ENCODE measurements at places on chromosomes 3 and 15.

DNA sequence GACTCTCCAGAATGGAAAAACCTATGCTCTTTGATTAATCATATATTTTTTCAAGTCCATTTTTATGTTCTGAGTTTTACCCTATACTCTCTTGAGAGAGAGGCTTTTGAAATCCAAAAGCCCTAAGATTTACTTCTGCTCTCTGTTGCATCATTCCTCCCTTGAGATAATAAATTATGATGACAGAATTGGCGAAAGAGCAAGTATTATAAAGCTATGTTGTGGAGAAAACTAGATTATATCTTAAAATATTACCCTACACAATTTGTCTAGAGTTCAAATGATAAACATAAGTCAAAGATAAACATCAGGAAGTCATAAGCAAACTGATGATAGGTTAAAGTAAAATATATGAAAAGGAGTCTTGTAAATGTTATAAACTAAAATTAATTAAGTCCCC lies 293.4 kb upstream of the MME start:
- peak; percentile 7 for DNase-seq

DNA sequence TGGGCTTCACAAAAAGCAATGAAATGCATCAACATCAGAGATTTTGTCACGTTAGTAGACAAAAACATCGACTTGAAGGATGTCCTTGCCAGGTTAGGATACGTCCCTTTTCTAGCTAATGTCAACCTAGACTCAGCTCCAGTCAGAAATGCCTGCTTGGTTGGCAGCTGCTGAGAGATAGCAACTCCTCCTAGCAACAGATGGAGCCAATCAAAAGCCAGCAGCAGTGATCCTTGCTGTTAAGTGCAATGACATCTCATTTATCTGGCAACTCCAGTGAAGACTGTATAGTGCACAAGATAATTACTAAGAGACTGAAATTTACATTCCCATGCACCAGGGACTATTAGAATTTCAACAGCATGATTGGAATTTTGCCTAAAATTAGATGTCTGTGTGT lies 424.1 kb downstream of the FGF12 start:
- no peak for DNase-seq

GRCh38 chr3:172232579-172233212 lies 193.3 kb downstream of the FNDC3B start:
- DNase-seq: no peak

- DNase-seq: no peak
Observed at GRCh38 chr3:42680806-42681205, 4.5 kb upstream of the KLHL40 start.

- DNase-seq: no peak
Observed at GRCh38 chr3:59374091-59374817, 324.4 kb upstream of the CFAP20DC start.

- no peak for DNase-seq
Observed at GRCh38 chr3:179673523-179673922, 20.7 kb downstream of the USP13 start.

GRCh38 chr3:149325581-149325980 lies 7.9 kb downstream of the TM4SF18 start:
- no peak for DNase-seq

DNA sequence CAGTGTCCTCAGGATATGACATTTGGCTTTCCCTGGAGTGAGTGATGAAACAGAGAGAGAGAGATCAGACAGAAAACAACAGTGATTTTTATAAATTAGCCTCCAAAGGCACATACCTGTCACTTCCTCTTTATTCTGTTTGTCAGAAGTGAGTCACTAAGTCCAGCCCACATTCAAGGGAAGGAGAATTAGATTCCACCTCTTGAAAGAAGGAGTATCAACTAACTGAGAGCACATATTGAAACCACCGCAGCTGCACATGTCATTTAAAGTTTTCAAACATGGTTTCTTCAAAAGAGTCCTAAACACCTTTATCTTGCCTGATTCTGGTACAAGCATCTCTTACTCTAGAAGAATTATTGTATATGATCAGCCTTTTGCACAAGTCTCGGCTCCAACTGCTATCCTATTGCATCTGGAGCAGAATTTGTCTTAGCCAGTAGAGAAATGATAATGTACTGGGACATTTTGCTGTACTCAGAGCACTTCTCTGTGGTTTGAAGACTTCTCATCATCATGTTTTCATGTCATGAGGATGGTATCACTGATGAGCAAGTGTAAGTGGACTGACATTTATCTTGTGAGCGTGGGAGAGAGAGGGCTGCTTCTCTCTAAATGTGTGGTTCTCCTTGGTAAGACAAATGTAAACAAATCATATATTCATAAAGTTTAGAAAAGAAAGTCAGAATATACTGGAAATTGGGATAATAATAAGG lies 338.9 kb upstream of the CFAP20DC start:
- peak; percentile 38 for DNase-seq

- no peak for DNase-seq
Observed at GRCh38 chr3:15492847-15493360, 28.6 kb downstream of the COLQ start.

- peak; percentile 47 for DNase-seq
Observed at GRCh38 chr3:104178680-104179079, 1188.0 kb upstream of the ALCAM start.

- DNase-seq: no peak
Observed at GRCh38 chr3:95711789-95712188, 1102.6 kb upstream of the EPHA6 start.

GRCh38 chr15:25850154-25851111 lies 12.7 kb downstream of the ATP10A start:
- peak; percentile 93 for DNase-seq
